ENCODE measurements at places on chromosomes 6 and 20. TPM values are rescaled to one million over a fixed set of nuclear protein-coding genes. Genes with fewer than 3 reads are reported as not detected.

The ENPP5 gene
- total RNA-seq: 1.5 TPM

The SAMD10 gene
- total RNA-seq: 3.8 TPM

The DCDC2 gene
- total RNA-seq: 0.44 TPM

The GPR6 gene
- total RNA-seq: not detected

The ZBTB2 gene
- 11.0 TPM for total RNA-seq

DNA sequence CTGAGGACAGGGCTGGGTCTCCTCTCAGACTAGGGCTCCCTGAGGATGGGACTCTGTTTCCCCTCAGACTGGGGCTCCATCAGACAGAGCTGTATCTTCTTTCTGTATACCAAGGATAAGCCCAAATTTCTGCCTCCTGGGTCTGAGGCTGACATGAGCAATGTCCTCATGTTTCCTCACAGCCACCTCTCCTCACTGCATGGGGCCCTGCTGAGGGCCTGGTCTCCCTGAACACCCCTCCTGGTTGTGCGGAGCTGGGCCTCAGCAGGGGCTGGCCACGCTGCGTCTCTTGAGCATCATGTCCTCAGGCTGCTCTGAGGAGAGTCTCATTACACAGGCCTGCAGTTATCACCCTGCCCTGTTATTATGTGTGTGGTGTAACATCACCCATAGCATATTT lies 144.6 kb downstream of the LRFN2 start:
- DNase-seq: no peak

DNA sequence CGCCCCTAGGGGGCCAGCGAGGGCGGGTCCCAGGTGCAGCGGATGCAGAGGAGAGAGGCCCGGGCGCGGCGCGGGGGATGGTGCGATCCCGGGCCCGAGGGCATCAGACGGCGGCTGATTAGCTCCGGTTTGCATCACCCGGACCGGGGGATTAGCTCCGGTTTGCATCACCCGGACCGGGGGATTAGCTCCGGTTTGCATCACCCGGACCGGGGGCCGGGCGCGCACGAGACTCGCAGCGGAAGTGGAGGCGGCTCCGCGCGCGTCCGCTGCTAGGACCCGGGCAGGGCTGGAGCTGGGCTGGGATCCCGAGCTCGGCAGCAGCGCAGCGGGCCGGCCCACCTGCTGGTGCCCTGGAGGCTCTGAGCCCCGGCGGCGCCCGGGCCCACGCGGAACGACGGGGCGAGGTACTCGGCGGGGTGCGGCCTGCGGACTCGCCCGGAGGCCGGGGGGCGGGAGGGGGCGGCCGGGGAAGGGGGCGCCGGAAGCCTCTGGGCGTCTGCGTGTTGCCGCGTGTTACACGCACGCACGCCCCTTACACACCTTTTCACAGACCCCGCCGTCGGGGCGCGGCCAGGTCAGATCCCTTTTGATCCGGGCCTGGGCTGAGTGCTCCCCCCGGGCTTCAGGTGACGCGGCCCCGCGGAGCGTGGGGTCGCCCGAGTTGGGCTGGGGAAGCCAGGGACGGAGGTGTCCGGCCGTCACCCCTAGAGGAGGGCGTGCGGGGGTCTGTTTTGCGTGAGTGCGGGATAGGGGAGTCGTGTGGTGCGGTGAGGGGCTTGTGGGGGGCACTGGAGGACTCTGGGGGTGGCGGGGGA lies 412 bp downstream of the TRIB3 start:
- peak; percentile 47 for DNase-seq

- no peak for DNase-seq
These were observed 136.8 kb upstream of the RNF24 start for GRCh38 chr20:4151991-4152695.

- no peak for DNase-seq
These were observed 161.0 kb downstream of the BACH2 start for GRCh38 chr6:90135667-90136066.
